SJCRH30 (cell line): ENCODE measurements at places on chromosomes 2 and 18. TPM values are rescaled to one million over a fixed set of nuclear protein-coding genes. Genes with fewer than 3 reads are reported as not detected.
A peak's percentile ranks its signal among the peaks of the same experiment; 100 is the strongest.

CHRNA1 gene
- total RNA-seq = 371 and 375 TPM in 2 replicates

CRACDL gene
- not detected in 2 replicates for total RNA-seq

GRCh38 chr2:46679761-46680160 lies 200.4 kb downstream of the TMEM247 start:
- no peak for DNase-seq

SLC4A3 gene
- total RNA-seq = 0.76 and 1.3 TPM in 2 replicates

DNA sequence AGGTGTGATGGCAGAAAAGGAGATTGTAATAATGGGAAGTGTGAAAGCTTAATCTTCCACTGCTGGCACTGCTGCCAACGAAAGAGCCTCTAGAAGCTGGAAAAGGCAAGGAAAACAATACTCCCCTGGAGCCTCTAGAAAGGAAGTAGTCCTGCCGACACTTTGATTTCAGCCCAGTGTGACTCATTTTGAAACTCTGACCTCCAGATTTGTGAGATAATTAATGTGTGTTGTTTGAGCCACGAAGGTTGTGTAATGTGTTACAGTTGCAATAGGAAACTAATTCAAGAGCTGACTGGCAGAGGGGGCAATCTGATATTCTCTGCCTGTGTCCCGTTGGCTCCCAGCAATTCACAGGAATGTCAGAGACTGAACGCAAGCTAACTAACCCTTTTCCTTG lies 219.2 kb upstream of the UBE2E3 start:
- no peak for DNase-seq

DNA sequence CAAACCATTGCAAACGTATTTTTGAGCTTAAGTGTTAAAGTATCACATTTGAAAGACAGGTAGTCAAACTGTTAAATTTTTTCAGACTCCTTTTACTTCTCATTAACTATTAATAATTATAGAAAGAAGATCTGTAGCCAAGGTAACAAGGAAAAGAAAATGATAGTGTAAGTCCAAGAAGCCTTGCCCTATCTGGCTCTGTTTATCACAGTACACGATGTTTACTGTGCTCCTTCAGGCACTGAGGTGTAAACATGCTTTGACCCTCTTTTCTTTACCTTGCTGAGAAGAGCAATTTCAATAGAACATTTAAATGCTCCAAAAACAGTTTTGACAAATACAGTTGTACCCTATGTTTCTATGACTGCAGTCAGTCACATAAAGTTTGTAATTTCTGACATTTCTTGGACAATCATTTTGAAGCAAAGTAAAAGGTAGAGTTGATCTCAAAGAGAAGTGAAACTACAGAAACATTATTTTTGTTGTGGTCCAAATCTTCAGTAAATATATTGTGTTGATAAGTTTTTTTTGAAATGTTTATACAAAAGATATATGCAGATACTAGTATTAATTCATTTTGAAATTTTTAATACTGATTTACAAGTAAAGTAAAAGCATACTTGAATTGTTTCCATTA lies 152.6 kb upstream of the KYNU start:
- no peak for DNase-seq

DNA sequence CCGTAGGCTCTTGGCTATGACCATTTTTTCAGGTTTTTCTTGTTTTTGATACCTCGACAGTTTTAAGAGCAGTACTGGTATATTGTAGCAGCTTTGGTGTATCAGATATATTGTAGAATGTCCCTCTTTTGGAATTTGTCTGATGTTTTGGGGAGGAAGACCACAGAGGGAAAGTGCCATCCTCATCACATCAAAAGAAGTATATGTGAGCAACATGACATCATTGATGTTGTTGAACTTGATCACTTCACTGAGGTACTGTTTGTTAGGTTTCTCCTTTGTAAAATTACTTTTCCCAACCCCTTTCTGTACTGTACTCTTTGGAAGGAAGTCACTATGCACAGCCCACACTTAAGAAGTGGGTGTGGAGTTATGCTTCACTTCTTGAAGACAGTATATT lies 41.0 kb downstream of the EML4 start:
- no peak for DNase-seq

- no peak for DNase-seq
Observed at GRCh38 chr18:34358923-34359322, 134.2 kb upstream of the NOL4 start.

TEX51 gene
- total RNA-seq = not detected in 2 replicates

DNA sequence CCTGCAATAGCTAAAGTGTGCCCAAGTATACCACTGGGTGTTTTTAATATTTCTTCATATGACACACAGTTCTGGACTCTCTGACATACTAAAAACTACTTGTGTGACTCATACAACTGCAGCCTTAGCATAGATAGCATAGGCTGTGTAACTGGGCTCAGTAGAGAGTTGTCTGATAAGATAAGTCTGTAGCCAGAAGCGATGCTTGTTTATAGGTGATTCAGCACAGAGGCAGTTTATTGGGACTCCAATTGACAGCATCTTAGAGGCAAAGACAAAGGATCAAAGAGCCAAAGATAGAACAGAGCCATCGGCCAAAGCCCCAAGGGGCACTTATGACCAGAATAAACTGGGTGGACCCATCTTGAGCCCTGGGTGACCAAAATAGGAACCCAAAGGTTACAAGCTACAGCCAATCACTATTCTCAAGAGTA lies 42.3 kb downstream of the AAK1 start:
- DNase-seq = no peak

TUBA3E gene
- total RNA-seq = not detected in 2 replicates

NOL4 gene
- 0.06 and 0.08 TPM in 2 replicates for total RNA-seq

DNA sequence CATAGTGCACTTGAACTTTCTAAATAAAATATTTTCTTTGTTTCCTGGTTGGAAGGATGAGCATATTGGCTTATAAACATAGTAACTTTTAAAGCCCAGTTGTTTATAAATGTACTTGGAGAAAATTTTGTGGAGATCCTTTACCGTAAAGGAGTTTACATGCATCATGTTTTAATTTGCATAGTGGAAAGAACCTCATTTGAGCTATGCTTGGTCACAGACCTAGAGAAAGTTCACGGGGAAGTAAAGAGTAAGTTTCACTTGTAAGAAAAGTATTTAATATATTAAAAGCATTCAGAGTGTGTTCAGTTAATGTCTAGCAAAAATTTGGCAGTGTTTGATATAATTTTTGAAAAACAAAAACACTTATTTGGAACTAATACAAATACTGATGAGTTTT lies 45.3 kb downstream of the PIKFYVE start:
- no peak for DNase-seq

- peak; percentile 77 for DNase-seq
Observed at GRCh38 chr18:68427951-68428401, 286.9 kb downstream of the TMX3 start.

ALK gene
- 56.4 and 59.6 TPM in 2 replicates for total RNA-seq

TDRD15 gene
- 0.02 TPM in 1 of 2 replicates, not detected in the other for total RNA-seq

RAD51AP2 gene
- 0.02 TPM in 1 of 2 replicates, not detected in the other for total RNA-seq
